ENCODE measurements at places on chromosomes 5 and 9.

- no peak for DNase-seq
These were observed 119.7 kb upstream of the PJA2 start for GRCh38 chr5:109529520-109529919.

DNA sequence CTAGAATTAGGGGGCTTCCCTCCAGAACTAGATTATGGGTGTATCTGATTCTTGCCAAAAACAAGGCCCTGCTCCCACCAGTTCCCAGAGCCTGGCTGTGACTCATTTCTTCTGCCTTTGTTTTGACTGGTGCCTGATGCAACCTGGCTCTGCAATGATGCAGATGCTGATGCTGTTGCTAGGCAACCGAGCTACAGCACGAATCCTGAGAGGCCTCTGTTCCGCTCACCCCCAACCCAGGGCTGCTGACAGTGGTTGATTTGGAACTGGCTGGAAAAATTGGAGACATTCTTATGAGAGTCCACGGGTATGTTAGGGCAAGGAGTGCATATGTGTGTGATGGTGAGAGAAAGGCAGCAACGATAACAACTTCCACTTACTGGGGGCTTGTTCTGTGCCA, 100.3 kb downstream of the NSG2 start:
- DNase-seq: peak; percentile 62

DNA sequence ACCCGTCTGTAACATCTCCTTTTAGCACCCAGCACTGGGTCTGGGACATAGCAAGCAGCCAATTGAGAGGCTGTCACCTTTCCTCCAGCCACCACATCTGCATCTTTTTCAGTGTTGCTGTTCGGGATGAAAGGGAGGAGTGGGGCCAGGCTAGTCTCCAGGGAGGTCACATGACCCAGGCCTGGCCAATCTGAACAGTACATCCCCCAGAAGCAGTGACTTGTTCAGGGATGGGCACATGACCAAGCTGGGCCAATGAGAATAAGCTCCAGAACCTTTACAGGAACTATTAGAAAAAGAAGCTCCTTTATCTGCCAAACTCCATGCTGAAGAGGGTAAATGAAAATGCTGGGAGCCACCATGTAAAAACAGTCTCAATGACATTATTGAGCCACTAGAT, 359.0 kb downstream of the SLIT3 start:
- no peak for DNase-seq

GRCh38 chr5:132012371-132013005, 1.0 kb upstream of the ACSL6 start:
- DNase-seq: no peak

DNA sequence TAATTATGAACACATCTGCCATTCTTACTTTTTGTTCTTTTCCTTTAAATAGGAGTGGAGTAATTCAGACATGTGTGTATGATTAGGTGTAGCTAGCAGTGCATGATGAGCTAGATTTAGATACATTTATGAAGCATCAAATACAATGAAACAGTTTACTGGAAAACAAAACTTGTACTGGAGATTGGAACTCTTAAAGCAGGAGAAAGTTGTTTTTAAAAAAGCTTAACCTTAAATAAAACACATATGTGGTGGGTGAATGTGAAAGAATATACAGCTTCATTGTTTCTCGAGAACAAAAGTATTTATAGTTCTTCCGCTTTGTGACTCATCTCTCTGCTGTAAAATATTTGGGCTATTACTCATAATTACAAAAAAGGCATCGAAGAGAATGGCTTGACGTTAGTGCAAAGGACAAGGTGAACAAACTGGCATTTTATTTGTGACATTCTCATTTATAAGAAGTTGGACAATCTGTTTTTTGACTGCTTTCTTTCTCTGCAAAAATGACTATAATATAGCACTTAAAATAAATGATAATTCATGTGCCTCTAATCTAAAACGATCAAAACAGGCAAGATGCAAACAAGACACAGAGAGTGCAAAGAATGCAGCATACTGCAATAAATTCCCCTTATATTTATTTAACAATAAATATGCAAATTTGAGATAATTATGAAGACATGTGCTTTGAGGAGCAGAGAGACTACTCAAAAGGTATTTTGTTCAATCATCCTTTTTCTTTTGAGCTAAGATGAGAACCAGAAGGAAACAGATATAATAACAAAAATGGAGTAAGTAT, 478.8 kb downstream of the CETN3 start:
- no peak for DNase-seq

DNA sequence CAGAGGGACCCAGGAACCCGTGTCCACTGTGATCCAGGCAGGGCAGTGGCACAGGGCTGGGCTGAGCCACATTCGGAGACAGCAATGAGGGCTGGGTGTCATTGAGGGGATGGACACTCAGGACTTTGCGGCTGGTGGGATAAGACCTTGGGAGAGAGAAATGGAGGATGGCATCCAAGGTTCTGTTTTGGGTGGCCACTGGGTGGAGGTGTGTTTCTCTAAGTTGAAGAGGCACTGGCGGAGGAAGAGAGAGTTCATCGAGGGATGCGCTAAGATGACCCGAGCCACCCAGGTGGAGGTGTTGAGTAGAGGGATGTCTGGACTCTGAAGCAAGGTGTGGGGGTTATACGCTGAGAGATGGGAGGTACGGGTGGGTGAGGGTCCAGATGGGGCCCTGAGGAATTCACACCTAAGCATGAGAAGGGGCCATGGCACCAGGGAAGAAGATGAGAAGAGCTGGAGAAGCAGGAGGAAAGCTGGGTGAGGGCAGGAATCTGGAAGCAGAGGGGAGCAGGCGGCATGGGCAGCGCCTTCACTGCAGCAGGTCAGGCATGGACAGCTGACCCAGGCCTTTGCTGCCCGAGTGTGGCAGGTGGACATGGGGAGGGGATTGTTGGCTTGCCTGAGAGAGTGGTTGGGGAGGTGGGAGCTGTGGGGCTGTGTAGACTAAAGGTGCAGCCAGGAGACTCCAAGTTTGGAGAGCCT, 2.5 kb upstream of the SLC25A48 start:
- peak; percentile 62 for DNase-seq

- DNase-seq: no peak
These were observed 20.1 kb upstream of the SMARCA2 start for GRCh38 chr9:1995084-1995483.

All from esophagus muscularis mucosa (tissue), 4 donors.